Ureter (tissue), 1 donor: ENCODE measurements at places on chromosomes 6 and 20.

GRCh38 chr6:16596616-16597331, 164.5 kb downstream of the ATXN1 start:
- no peak for DNase-seq

DNA sequence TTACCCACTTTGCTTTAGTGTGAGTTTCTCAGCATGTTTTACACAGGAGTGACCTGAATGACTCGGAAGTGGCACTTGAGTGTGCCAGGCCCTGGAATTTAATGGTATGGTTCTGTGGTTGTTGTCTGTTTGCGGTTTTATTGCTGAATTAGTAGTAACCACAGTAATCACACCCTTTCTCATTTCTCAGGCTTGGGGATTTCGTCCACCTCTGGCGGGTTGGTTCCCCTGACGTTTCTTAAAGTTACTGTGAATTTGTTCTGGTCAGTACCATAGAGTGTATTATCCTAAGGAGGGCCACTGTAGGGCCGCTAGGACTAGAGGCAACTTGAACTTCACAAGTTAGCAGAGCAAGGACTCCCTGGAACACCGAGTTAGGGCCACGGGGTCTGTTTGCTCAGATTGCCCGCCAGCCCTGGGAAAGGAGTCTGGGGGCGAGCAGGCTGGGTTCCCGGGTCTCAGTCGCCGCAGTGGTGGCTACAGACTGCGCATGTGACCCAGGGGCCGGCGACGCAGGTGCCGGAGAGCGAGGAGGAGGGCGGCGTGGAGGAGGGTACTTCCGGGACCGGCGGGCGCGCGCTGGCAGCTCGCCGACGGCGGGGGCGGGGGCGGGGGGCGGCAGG, 546 bp upstream of the KLHL32 start:
- no peak for DNase-seq

GRCh38 chr6:106782536-106783285, 153.3 kb downstream of the QRSL1 start:
- no peak for DNase-seq

GRCh38 chr20:62856931-62857619, 4.5 kb downstream of the TCFL5 start:
- no peak for DNase-seq

DNA sequence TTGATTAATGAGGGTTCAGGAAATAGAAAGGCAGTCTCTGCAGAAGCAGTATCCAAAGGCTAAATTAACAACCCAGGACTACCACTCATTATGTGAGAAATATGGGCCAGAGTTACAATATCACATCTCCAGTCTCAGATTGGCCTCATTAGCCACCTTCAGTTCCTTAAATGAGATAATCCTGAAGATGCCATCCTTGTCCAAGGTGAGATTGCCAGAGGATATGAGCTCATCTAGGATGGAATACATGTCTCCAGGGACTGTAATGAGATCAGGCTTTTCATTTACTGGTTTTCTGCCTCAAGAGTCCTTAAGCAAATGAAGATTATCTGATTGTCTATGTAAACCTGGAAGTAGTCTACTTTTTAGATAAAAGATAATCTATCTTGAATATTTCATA, 196.3 kb downstream of the FUT9 start:
- no peak for DNase-seq

DNA sequence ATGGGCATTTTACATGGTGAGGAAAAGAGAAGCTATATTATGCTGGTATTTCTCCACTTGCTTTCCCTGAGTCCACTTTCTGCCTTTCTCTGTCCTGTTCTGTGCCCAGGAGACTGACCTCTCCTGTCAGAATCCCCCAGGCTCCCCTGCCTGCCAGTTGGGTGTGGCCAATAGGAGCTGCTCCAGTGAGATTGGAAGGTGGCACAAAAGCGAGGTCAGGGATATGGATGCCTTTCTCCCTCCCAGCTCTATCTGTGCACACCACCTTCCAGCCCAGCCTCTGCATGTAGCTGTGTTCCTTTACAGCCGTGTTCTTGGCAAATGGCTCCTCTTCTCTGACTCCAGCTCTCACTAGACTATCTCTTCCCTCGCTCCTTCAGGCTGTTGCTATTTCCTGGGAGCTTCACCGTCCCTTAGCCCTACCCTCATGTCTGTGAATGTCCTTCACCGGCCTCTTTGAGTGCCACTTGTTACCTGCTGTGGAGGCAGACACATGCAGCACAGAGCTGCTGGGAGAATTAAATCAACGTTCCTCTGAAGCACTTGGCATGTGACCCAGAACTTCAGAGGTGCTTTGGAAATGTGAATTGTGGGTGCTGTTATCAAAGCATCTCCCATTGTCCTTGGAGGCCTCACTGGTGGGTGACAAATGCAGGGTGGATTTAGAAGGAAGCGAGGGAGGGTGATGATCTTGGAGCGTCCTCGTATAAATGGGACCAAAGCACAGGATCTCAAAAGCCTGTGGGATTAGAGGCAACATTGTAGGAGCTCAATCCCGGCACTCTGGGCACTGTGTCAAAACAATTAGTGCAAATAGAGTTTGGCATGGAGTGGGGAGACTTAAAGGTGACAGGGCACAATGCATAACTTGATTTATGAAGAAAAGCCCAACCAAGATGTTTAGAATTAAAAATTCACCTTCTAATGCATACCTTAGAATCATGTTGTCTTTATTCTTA, 28.9 kb upstream of the RALGAPA2 start:
- no peak for DNase-seq

GRCh38 chr6:89269981-89270380, 45.1 kb downstream of the GABRR2 start:
- no peak for DNase-seq

- no peak for DNase-seq
Measured at GRCh38 chr6:10522929-10523573, 1.9 kb downstream of the GCNT2 start.

- DNase-seq = no peak
Measured at GRCh38 chr20:47669927-47670890, 115.1 kb downstream of the SULF2 start.

- DNase-seq = no peak
Measured at GRCh38 chr6:119483908-119484307, 134.3 kb upstream of the MAN1A1 start.

DNA sequence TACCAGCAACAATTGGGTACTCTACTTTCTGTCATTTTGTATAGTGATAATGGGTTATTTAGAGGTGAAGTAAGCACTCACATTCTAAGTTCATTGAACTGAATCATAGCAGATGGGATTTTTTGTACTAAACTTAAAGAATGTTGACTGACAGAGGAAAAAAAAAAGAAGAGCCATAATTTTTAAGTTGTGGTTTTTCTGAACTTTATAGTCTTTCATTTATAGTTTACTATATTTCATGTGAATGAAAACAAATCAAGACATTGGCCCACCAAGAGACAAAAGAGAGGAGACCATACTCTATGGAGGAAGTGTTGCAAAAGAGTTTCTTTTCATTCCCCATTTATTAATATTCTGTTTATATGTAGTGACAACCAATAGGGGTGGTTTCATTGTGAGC, 685.7 kb downstream of the BCKDHB start:
- DNase-seq = no peak

DNA sequence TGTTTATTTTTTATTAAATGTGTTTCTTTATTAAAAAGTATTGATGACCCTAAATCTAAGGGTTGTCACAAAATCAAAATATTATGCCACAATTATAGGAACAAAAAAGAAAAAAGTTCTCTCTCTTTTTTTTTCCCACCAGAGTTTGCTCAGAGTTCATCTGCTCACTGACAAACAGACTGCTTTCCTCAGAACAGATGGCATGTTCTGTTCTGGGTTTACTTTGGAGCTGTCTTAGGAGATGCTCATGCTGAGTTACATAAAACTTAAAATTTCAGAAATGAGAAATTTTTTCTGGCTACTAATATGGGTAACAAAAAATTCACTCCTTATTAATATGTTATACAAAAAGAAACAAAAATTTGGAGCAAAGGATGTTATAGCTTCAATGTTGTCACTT, 30.3 kb downstream of the STK38 start:
- DNase-seq = no peak

DNA sequence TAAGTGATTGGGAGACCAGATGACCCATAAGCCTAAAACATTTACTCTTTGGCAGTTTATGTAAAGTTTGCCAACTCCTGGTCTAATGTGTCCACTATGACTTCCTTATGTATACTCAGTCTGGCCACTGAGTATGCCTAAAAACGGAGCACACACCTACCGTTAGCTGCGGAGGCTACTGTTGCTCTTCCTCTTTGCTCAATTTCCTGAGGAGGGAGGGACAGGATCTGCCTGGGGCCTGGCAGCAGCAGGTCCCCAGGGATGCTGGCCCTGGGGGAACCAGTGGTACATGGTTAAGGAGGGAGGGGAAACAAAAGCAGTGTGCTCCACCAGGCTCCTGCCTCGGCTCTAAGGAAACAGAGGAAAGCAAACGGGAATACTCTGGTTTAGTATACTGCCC, 113.5 kb downstream of the CDYL start:
- DNase-seq = no peak

DNA sequence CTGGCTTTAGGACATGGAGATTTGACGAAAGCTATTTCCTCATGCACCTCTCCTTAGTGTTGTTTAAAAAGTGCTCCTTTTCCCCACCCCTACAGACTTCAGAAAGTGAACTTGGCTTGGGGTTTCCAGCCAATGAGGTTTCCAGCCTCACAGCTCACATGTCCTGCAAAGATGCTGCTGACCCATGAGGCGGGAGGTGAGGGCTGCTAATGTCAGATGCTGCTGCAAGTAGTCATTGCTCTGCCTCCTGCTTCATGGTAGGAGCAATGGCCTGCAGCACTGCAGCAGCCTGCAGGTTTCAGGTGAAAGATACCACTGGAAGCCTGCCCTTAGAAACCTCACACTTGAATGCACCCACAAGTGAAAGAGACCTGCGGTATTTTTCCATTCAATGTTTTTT, 112.8 kb downstream of the LAMP5 start:
- DNase-seq = no peak

- DNase-seq = no peak
Measured at GRCh38 chr20:9250511-9250910, 181.6 kb downstream of the PLCB4 start.

GRCh38 chr20:45399018-45399417, 9.1 kb upstream of the DBNDD2 start:
- DNase-seq = no peak

DNA sequence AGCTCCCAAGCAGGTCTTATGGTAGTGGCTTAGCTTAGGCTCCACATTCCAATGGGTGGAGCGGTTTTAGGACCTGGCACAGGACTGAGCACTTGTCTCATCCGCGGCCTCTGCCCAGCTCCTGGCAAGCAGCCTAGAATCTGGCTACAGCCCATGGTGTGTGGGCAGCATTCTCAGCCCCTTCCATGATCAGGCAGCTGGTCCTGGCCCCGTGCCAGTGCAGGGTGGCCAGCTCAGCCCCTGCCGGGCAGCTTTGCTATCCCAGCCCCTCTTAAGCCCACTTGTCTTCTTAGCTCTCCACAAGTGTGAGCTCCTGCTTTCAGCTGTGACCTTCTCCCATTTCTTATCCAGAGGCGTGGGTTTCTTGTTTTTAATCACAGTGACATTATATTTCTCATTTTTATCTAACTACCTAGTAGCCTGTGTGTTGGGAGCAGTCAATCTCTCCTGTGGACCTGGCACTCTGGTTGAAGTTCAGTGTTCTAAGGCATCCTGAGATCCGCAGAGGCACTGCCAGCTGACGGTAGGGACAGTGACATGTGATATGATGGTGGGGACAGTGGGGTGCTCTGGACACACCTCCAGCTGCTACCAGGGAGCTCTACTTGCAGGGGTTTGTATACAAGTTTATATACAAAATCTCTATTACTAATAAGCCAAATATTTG, 119.9 kb upstream of the PRND start:
- DNase-seq = peak; percentile 74

DNA sequence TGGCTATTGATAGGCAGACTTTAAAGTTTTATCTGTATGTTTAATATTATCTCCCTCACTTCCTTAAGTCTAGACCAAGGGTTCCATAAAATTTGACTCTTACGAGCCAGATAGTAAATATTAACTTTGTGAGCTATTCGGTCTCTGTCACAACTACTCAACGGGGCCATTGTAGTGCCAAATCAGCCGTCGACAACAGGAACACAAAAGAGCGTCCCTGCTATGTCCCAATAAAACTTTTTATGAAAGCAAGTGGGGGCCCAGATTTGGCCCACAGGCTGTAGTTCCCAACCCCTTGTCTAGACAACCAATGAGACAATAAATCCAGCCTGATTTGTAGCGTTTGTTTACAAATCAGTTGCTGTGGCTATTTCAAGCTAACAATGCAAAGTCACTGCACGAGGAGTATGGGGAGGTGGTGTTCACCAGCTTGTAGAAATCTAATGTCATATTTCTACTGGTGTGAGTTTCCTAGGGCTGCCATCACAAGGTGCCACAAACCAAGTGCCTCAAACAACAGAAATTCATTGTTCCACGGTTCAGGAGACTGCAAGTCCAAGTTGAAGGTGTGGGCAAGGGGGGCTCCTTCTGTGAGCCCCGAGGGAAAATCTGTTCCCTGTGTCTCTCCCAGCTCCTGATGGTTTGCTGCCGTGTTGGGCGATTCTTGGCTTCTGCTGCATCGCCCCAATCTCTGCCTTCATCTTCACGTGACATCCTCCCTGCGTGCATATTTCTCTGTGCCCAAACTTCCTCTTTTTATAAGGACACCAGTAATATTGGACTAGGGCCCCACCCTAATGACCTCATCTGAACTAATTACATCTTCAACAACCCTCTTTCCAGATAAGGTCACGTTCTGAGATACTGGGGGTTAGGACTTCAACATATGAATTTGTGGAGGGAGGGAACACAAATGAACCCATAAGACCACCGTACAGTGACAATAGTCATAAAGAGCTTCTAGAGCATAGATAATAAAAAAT, 356.0 kb upstream of the JARID2 start:
- DNase-seq = no peak

DNA sequence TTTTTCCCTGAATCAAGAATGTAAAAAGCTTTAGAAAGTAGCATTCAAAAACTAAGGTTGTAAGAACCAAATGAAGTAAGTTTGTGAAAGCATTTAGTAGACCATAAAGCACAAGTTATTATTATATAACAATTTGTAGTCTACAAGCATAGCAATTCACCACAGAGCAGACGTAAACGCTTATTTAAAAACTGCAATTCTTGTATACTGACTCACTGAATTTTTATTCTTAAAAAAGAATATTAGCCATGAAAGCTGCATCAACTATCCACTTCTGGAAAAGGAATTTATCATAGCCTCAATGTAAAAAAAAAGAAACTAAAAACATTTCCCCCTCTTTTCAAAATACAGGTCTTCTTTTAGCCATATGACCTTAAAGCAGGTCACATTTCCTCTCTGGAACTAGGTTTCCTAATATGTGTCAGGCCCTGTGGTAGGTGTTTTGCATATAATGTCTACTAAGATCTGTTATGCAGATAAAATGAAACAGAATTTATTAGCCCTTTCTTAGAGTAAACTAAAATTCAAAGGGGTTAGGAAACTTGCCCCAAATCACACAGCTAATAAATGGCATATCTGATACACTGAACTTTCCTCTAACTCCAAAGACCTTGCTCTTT, 2.1 kb downstream of the MAP3K7 start:
- no peak for DNase-seq

GRCh38 chr6:166775923-166776220, 148.8 kb upstream of the RPS6KA2 start:
- no peak for DNase-seq

GRCh38 chr6:136160250-136160649, 89.9 kb downstream of the MTFR2 start:
- no peak for DNase-seq

- no peak for DNase-seq
Measured at GRCh38 chr6:17480476-17480875, 87.1 kb downstream of the CAP2 start.
